ENCODE measurements at places on chromosomes 5 and 9.

DNA sequence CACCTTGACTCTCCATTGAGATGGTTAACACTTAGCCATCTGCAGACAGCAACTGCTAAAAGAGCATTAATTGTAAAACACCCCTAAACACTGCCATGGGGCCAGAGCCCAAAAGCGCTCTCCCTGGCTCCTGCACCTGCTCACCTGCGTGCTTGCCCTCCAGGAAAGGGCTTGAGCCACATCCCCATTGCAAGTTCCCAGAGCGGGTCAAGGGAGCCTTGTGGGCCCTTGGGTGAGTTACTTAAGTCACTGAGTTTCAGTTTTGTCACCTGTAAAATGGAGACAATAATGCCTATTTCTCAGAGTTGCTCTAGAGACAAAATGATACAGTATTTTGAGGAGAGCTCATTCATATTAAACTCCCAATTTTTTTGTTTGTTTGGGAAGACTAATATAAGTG lies 967.8 kb downstream of the PTPRD start:
- no peak for DNase-seq

- no peak for DNase-seq
Observed at GRCh38 chr5:135862086-135862485, 27.6 kb downstream of the SLC25A48 start.

DNA sequence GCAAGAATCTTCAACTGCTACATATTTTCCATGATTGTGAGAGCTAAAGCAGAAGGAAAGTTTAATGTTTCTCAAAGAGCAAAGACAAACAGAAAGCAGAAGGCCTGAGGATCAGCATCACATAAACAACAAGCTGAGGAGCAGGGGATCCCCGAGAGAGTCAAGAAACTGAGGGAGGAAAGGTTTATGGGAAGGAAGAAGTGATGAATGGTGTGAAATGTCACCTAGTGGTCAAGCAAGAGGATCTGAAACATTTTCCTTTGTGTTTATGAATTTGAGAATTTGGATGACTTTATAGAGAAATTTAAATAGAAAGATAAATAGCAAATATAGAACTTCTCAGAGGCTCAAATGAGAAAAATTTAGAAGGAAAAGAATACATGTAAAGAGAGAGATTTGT lies 481.9 kb downstream of the CHSY3 start:
- no peak for DNase-seq

- no peak for DNase-seq
Observed at GRCh38 chr9:18531136-18532065, 57.4 kb downstream of the ADAMTSL1 start.

DNA sequence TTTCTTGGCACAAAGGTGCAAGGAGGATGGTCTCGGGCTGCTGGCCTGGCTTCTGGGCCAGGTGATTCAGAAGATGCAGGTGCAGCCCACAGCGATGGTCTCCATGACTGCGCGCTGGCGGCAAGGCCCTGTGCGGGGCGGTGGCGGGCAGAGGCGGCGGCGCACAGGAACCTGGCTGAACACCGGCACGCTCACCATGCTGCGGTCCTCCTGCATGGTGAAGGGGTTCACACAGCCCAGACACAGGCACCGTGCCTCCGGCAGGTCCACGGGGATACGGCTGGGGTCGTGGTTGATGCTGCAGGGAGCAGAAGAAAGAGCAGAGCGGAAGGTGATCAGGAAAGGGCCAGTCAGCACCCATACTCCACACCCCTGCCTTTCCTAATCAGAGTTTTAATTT lies 4.8 kb downstream of the IL17B start:
- no peak for DNase-seq

GRCh38 chr9:121607434-121608167 lies 43.8 kb upstream of the DAB2IP start:
- DNase-seq: no peak

DNA sequence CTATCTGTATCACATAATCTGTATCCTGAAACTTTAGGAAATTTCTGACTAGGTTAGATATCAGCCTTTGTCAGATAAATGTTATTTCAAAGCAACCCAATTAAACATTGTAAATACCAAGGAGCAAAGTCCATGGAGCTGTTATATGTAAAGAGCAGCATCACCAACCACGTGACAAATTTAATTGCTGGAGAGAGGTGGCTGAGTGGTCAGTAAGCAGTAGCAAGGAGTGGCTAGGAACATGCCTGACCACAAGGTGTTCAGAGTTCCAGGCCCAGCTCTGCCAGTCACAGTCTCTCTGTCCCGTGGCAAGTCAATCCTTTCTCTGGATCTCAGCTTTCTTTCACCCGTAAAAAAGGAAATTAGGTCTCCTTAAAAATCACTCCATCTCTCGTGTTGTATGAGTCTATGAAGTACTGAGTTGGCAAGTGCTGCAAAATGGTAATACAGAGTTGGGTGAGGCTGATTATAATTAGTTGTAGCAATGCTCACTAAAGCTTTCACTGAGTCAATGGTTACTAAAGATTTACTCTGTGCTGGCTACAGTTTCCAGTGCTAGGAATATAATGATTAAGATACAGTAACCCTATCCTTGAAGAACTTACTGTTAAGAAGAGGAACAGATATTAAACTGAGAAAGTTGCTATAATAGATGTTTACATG lies 166.1 kb downstream of the GNAQ start:
- no peak for DNase-seq

- DNase-seq: no peak
Observed at GRCh38 chr5:169754737-169755136, 117.7 kb downstream of the DOCK2 start.

DNA sequence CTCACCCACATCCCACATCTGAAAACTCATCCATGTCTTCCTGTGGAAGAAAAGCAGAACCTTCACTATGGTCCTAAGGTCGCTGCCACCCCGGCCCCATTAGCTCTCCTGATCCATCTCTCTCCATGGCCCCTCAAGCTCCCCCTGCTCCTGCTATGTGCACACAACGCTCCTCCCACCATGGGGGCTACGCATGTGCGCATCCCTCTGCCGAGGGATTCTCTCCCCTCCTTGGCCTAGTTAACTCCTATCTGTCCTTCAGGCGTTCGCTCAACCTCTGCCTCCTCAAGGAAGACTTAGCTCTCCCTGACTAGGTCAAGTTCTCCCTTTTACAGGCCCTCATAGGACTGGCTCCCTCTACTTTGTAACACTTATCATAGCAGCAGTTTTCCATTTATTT lies 9.8 kb downstream of the AKNA start:
- DNase-seq: no peak

DNA sequence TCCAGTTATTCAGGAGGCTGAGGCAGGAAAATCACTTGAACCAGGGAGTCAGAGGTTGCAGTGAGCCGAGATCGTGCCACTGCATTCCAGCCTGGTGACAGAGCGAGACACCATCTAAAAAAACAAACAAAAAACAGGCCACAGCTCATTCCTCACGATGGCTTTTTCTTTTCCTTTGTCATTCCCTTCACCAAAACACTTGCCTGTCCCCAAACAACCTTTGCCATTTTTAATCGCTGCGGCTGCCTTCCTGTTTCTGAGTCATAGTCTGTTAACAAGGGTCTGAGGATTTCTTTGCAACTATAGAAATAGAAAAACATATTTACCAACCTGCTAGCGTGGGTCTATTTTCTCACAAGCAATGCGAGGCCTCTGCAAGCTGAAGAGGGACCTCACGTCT lies 123.0 kb upstream of the FSTL4 start:
- DNase-seq: no peak

GRCh38 chr5:100746730-100747129 lies 156.4 kb downstream of the ST8SIA4 start:
- no peak for DNase-seq

DNA sequence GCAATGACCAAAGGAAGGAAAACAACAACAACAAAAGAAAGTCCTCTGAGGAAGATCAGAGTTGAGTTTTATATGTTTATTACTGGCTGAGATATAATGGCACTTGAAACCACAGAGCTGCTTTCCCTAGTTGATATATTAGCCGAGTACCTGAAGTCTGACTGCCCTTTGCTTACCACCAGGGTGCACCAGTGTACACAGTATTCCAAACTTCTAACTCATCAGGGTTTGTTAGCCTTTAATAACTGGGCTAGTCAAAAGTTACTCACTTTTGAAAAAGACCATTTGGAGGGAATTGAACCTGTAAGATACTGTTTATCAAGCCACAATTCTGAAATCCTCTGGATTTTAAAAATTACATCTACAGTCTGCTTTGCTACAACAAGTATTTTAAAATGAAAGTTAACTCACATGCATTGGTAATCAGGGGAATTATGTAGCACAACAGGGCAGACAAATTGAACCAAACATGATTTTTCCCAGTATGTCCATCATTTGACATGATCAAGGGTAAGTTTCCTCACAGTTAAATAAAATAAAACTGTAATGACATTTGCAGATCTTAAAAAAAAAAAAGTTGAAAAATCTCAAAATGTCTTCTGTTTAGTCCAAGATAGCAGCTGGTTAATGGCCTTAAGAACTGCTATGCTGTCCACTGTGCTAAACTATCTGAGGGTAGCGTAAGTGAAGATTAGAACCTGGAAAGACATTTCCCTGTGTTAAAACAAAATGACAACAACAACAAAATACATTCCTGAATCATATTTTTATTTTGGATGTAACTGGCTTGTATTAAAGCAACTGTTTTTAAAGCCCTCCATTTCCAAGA lies 57.3 kb upstream of the C6 start:
- peak; percentile 85 for DNase-seq

GRCh38 chr5:36741128-36741527 lies 134.7 kb downstream of the SLC1A3 start:
- DNase-seq: no peak

GRCh38 chr5:37825334-37825915 lies 14.4 kb downstream of the GDNF start:
- DNase-seq: no peak

DNA sequence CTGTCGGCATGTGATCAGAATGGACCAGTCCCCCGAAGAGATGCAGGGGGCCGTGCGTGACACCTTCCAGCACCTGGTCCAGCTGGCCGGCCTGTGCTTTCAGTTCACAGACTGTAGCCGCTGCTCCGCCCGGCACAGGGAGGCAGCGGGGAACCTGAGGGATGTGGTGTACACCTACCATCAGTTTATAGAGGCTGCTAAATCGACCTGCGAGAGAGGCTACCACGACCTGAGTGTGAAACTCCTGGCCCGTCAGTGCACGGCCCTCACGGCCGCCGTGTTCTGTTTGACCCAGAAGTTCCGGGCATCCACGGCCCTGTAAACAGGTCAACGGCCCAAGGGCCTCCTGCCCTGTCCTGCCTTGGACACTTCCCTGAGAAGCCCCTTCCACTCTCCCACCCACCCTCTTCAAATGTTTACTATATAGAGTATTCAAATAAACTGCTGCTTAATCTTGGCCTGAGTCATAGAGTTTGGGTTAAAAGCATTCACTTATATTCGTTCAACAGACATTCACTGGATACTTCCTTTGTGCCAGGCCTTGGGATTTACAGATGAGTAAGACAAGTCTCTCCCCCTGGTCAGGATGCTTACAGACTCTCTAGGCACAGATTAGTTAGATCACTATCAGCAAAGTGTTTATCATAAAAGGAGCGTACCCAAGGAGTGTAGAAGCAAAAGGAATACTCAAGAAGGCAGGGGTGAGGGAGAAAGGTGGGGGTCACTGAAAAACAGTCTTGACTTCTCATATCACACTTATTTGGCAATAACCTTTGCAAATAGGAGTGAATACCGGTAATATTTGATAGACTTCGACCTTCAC lies 6.9 kb upstream of the TRMT10B start:
- no peak for DNase-seq

DNA sequence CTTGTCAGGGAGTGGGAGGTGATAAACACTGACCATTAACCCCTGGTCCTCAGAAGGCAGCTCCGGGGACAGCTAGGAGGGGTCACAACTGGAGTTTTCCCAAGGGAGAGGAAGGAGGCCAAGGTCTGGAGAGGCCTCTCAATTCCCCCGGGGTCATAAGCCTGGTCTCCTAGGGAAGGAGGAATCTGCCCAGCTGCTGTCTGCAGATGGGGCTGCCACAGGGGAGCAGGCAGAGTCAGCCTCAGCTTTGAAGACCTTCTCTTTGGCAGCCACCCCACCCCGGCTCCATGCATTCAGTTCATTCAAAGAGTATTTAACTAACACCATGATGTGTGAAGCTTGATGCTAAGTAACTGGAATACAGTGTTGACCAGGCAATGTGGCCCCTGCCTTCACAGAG lies 74.6 kb upstream of the HSPA9 start:
- DNase-seq: peak; percentile 5

DNA sequence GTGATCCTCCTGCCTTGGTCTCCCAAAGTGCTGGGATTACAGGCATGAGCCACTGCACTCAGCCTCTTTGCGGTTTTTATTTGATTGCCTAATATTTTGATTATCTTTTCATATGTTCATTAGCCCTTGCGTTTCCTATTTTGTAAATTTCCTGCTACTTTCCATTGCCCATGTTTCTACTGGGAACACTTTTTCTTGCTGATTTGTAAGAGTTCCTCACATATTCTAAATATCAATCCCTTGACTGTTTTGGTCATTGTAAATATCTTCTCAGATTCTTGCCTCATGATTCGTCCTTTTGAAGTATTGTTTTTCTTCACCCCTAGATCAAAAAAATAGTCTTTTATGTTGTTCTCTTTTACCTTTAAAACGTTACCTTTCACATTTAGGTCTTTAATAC lies 37.9 kb upstream of the TTC1 start:
- DNase-seq: no peak

GRCh38 chr5:177475563-177476427 lies 2.4 kb upstream of the DBN1 start:
- no peak for DNase-seq

GRCh38 chr5:33637011-33637410 lies 196.2 kb downstream of the TARS1 start:
- DNase-seq: no peak

- DNase-seq: no peak
Observed at GRCh38 chr5:4116834-4117233, 521.2 kb downstream of the IRX1 start.

GRCh38 chr5:147348046-147348445 lies 113.2 kb downstream of the STK32A start:
- no peak for DNase-seq

GRCh38 chr5:59178482-59178881 lies 595.6 kb downstream of the RAB3C start:
- no peak for DNase-seq

DNA sequence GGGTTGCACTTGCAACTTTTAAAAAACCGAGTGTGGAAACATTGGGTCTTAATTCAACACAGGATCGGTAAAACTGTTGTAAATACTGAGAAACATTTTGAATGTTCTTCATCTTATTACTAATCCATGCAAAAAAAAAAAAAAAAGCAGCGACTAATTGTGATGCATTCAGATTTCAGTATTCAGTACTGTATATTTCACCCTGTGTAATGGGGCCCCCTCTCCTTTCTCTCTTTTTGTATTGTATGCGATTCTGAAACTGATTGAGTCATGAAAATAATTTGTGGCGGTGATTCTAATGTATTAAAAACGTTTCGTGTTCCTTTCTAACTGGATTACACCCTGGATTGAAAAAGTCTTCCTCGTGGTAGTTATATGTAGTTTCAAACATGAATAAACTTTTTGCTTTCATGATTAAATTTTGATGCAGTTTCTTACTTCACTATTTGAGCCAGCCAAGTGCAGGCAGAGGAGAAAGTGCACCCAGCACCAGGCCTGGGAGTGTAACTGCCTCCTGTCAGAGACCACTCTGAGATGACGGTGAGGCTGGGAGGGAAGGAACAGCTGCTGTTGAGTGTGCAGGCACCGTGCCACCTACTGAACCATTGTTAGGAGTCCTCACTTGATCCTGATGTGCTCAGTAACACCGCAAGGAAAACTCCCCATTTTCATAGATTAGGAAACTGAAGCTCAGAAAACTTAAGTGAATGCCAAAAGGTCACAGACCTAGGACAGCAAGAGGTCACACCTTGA lies 220.0 kb downstream of the PBX3 start:
- no peak for DNase-seq

- DNase-seq: no peak
Observed at GRCh38 chr9:96367943-96368342, 15.6 kb downstream of the SLC35D2 start.

Data from NCI-H446 (cell line).